ENCODE measurements at places on chromosomes 1 and 21.

DNA sequence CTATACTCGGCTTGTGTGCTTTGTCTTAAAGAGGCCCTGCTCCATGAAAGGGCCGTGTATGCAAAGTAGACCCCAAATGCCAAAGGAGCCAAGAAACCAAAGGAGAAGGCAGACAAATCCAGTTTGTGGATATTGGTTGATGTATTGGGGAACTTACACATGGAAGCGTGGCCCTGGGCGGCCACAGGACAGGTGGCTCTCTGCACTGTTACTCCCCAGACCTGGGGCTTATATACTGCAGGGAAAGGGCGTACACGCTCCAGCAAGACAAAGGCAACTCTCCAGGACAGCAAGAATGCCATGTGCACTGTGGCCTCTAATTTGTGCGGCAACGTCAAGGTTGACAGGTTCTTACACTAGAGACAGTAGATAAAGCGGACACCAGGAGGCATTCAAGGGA lies 24.8 kb downstream of the RSPH1 start:
- no peak for DNase-seq

DNA sequence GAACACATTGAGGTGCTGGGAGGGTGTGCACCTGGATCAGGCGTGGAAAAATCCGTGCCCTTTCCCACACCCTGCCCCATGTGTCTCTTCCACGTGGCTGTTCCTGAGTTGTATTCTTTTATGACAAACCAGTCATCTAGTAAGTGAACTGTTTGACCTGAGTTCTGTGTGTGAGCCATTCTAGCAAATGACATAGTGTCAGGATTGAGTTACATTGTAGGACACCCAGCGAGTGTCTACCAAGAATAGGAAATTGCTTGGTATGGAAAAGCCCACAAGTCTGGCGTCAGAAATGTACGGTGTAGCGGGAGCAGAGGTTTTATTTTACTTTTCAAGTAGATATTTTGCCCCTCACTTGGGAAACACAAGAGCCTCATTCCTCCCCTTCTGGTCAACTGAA lies 1.2 kb upstream of the MRAP start:
- no peak for DNase-seq

DNA sequence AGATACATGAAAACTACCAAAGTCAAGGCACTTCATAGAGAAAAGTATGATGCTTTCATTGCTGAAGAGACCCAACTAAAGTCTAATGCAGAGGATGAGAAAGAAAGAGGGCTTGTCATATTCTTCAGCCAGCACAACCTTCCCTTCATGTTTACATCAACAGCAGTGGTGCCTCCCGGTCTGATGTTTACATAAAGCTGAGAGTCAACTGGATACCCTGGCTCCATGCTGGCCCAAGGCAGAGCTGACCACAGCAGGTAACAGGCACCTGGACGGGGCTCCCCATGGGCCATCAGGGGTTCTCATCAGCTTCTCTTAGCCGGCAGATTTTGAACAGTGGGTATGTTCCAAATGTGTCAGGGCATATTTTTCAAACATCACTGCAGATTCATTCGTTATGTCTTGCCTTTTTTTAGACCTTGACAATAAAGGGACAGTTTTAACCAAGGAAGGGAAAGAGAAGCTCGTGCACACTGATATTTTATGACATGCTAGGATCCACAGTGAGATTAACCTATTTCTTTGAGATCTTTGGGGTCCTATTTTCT lies 117.1 kb downstream of the NRIP1 start:
- DNase-seq = peak; percentile 63

DNA sequence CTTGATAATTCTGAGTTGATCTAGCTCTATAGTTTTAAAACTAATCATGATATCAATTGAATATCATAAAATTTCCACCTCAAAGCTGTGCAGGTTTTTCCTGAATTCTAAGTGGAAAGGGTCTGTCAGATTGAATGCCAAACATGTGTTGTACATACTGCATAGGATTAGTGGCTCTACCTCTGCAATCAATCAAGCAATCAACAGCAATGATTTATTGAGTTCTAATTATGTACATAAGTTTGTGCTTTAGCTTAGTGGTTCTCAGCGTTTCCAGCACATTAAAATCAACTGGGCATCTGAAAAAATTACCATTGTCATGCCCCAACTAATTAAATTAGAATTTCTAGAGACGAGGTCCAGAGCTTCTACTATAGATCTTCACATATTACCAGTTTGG lies 251.5 kb downstream of the BACH1 start:
- DNase-seq = no peak

- DNase-seq = no peak
These were observed 17.7 kb upstream of the PTPRC start for GRCh38 chr1:198620951-198621824.

GRCh38 chr1:61808968-61809367 lies 66.7 kb downstream of the PATJ start:
- DNase-seq = no peak

- DNase-seq = no peak
These were observed at the start of gene KPRP for GRCh38 chr1:152757747-152758146. Gene KPRP (plus strand): TSS chr1:152758025. CDS start chr1:152759589, 1,564 bp downstream.

- no peak for DNase-seq
These were observed 47.5 kb downstream of the OLFML3 start for GRCh38 chr1:114026797-114027196.

- DNase-seq = no peak
These were observed 5.8 kb downstream of the WNT3A start for GRCh38 chr1:228012555-228012954.

- no peak for DNase-seq
These were observed 155.8 kb upstream of the KAZN start for GRCh38 chr1:14442669-14443068.
